Hepatic stellate cell (primary cell): ENCODE measurements at places on chromosomes 1 and 21.
A peak's percentile ranks its signal among the peaks of the same experiment; 100 is the strongest.

GRCh38 chr1:160910170-160910750, 25.3 kb upstream of the ITLN1 start:
- DNase-seq: no peak

- no peak for DNase-seq
Observed at GRCh38 chr1:89465201-89465600, 59.4 kb upstream of the LRRC8B start.

DNA sequence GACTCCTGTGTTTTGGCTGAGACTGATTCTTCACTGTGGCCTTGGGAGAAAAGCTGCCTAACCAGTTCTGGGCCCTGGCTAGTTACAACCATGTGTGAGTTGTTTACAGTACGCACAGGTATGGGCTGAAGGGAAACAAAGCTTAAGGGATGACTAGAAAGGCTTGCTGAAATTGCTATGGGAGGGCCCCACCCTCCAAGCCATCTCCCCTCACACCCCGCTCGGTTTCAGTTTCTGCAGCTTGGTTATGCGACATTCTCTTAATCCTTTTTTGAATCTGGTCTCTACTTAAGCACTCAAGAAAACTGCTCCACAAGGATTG, 43.1 kb downstream of the PBX1 start:
- no peak for DNase-seq

DNA sequence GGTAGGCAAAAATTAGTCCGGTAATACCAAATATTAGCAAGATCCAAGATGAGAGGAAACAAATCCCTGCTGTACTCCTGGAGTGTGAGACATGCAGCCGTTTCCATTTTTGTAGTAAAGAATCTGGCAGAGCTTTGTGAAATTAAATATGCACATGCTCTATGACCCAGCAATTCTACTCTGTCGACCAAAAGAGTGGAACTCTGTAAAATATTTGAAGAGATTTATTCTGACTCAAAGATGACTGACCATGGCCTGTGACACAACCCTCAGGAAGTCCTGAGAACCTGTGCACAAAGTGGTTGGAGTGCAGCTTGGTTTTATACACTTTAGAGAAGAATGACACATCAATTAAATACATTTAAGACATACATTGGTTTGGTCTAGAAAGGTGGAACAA, 16.2 kb downstream of the HAX1 start:
- no peak for DNase-seq

GRCh38 chr1:58768191-58768731, 15.6 kb downstream of the JUN start:
- DNase-seq: no peak

GRCh38 chr1:38941093-38941492, 537 bp downstream of the RHBDL2 start:
- DNase-seq: peak; percentile 26

DNA sequence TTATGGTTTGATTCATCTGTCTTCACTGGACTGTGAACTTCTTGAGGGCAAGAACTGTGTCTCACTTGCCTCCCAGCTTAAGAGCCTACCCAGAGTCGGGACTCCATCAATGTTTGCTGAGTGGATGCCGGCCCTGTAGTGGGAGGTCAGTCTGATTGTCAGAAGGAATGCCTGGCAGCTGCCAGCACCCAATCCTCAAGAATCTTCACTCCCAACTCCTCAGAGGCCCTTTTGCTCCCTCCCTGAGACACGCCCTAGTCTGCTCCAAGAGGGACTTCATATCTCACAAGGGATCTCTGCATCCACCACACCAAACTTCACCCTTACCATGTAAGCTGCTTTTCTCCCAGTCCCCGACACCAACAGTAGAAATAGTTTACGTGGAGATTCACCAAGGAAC, 15.2 kb upstream of the KDM4A start:
- DNase-seq: no peak

- peak; percentile 68 for DNase-seq
Observed at GRCh38 chr1:96865731-96866685, 144.4 kb downstream of the PTBP2 start.

- no peak for DNase-seq
Observed at GRCh38 chr1:56645677-56646305, 677 bp downstream of the PRKAA2 start.

GRCh38 chr1:228901936-228902681, 166.8 kb downstream of the RHOU start:
- no peak for DNase-seq

DNA sequence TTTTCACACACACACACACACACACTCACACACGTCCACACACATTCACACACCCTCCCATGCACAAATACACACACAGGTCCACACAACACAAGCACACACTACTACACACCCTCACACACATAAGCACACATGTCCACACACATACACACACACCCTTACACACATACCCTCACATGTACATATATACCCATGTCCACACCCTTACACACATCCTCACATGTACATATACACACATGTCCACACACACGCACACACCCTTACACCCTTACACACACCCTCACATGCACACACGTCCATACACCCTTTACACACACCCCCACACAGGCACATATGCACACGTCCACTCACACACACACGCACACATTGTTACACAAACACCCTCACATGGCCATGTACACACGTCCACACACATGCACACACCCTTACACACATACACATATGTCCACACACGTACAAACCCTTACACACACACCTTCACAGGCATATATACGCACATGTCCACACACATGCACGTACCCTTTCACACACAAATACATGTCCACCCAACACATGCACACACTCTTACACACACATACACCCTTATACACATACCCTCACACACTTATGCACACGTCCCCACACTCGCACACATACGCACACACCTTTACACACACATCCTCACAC, 50.7 kb downstream of the RGS7 start:
- DNase-seq: no peak

DNA sequence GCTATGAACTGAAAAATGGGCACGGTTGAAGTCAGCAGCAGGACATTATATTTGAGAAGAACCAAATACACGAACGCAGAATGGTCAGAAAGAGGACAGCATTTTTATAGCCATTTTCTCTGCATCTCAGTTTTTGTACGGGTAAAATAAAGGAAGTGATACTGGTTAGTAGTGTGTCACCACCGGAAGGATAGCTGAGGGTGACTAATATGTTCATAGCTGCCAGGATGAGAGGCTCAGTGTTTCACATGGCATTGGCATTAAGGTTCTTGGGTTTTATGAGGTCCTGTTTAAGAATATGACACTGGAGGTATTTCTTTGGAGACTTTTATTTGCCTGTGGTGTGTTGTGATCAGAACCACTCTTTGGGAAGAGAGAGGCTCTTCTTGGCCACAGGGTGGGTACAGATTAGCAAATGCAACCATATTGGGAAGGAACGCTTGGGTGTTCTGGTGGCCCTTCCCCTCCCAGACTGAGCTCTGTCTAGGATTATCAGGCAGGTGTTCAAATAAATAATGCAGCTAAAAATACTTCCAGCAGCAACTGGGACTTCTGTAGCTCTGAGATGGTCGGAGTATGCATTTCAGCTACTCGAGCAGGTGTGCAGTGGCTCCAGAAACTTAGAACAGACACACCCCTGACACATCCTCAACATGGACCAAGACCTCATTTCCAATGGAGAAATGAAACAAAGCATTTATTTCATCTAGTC, 158.2 kb downstream of the PBX1 start:
- no peak for DNase-seq

DNA sequence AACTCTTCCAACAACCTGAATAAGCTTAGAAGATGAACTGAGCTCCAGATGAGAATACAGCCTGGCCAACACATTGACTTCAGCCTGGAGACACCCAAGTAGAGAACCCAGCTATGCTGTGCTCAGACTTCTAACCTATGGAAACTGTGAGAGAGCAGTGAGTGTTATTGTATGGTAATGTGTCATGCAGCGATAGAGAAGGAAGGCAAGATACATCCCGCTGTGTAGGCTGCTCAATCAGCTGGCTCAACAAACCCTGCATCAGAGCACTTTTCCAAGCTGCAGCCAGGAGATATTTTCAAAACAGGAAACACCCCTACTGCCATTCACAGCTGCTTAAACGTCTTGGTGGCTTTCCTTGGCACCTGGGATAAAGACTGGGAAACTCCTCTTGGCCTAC, 321.3 kb downstream of the SIPA1L2 start:
- no peak for DNase-seq

GRCh38 chr21:28447462-28447861, 545.2 kb downstream of the LTN1 start:
- DNase-seq: peak; percentile 12

- DNase-seq: no peak
Observed at GRCh38 chr1:150021191-150021694, 10.7 kb upstream of the OTUD7B start.

DNA sequence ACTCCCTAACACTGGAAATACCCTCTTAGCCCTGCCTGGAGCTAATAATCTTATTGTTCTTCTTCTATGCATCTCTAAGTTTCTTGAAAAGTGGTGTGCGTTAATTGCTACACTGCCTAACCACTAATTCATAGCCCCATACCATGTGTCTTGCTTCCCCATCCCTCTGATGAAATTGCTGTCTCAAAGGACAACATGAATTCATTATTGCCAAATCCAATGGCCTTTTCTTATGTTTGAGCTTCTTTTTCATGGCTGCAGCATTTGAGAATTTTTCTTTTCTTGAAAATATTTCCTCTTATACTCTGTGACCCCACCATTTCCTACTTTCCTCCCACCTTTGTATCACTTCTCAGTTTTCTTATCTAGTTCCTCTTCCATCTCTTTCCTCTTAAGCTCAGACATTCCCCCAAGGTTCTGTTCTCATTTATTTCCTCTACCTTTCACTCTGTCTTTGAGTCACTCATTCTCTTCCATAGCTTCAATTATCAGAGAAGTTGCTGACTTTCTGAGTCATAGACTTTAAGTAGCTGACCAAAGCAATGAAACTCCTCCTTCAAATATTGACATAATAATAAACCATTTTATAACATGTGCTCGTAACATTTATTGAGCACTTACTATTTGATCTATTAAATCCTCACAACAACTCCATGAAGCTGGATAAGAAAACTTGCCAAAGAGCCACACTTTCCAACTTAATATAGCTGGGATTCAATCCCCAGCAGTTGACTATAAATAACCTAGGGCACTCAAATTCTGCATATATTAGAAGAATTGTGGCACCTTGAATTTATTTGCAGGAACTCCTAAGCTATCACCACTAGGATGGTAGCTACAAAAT, 35.5 kb upstream of the ATP6V1G3 start:
- DNase-seq: no peak

- DNase-seq: no peak
Observed at GRCh38 chr1:193377472-193377871, 191.1 kb upstream of the B3GALT2 start.

DNA sequence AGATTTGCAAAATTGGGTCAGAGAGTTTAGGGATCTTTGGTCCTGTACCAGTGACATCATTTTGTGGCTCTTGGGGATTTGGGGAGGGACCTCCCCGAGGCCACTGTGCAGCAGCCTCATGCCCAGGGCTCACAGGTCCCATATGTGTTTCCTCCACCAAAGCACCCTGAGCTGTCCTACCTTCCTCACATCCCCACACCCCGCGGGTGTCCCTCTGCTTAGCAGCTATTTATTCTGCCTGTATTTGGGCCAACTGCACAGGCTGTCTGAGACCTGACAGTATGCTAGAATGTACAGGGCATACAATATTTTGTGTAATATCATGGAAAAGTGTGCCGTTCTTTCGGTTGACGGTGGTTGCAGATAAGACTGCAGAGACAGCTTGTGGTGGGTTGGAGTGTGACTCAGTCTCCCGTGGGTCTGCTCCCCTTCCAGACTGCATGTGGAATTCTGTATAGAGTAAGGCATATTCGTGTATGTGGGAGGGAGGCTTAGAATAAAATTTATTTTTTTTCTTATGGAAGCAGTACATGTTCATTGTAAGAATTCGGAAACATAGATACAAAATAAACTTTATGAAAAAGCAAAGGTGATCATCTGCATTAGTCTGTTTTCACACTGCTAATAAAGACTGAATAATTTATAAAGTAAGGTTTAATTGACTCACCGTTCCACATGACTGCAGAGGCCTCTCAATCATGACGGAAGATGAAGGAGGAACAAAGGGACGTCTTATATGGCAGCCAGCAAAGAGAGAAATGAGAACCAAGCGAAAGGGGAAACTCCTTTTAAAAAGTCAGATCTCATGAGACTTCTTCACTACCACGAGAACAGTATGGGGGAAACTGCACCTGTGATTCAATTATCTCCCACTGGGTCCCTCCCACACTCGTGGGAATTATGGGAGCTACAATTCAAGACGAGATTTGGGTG, 84.4 kb downstream of the ADARB1 start:
- no peak for DNase-seq

- no peak for DNase-seq
Observed at GRCh38 chr1:60359431-60359830, 285.9 kb upstream of the C1orf87 start.

DNA sequence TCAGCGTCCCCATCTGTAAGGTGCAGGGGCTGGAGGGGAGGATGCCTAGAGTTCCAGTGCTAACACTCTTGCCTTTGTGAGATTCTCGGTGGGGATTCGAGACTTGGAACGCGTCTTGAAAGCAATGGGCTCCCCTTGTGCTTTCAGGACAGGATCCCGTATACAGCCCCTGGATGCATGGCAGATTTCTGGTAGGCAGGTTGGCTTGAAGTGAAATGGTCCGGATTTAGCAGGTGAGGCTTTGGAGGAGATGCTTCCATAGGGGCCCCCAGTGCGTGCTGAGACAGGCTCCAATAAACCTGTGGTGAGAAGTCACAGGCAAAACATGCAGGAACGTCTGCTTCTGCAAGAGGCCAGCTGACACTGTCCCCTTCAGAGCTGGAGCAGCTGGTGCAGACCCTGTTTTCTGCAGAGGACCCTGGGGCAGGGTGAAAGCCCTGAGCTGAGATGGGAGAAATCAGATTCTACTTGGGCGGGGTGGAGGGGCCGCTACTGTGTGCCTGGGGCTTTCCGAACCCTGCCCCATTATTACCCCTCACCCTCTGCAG, 270.4 kb downstream of the PTPRU start:
- DNase-seq: no peak

GRCh38 chr1:114854693-114855320, at the start of gene SYCP1:
Gene SYCP1, plus strand, starts transcription at chr1:114854863. Its CDS starts 602 bp downstream, at chr1:114855465.
- no peak for DNase-seq

DNA sequence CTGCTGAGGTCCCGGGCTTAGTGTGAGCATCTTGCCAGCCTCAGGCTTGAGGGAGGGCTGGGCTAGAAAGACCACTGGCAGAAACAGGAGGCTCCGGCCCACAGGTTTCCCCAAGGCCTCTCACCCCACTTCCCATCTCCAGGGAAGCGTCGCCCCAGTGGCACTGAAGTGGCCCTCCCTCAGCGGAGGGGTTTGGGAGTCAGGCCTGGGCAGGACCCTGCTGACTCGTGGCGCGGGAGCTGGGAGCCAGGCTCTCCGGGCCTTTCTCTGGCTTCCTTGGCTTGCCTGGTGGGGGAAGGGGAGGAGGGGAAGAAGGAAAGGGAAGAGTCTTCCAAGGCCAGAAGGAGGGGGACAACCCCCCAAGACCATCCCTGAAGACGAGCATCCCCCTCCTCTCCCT, 7.2 kb upstream of the HTR6 start:
- no peak for DNase-seq

- DNase-seq: peak; percentile 63
Observed at GRCh38 chr1:42682739-42683531, 717 bp downstream of the YBX1 start.

GRCh38 chr1:158818560-158818959, 12.6 kb upstream of the MNDA start:
- DNase-seq: no peak

- peak; percentile 48 for DNase-seq
Observed at GRCh38 chr1:66521721-66522365, 12.1 kb upstream of the SGIP1 start.

- no peak for DNase-seq
Observed at GRCh38 chr1:115182012-115182715, 92.9 kb upstream of the TSPAN2 start.

- DNase-seq: no peak
Observed at GRCh38 chr1:25760122-25760719, 39.8 kb upstream of the SELENON start.

- no peak for DNase-seq
Observed at GRCh38 chr1:91099746-91100621, 78.1 kb upstream of the ZNF644 start.
